Esophagus muscularis mucosa (tissue), 4 donors: ENCODE measurements at places on chromosomes 3 and 15. TPM values are rescaled to one million over a fixed set of nuclear protein-coding genes. Genes with fewer than 3 reads are reported as not detected.

HYKK gene
- 7.5 TPM for total RNA-seq

DNAJA4 gene
- total RNA-seq, result 17.4 TPM

TEX55 gene
- not detected for total RNA-seq

ADAMTSL3 gene
- 23.7 TPM for total RNA-seq

GPR176 gene
- total RNA-seq, result 8.4 TPM
